ENCODE measurements at places on chromosomes 1 and 21. TPM values are rescaled to one million over a fixed set of nuclear protein-coding genes. Genes with fewer than 3 reads are reported as not detected.

Gene IVL
- total RNA-seq = not detected

Gene KRTAP21-2
- not detected for total RNA-seq

Gene TEKT2
- not detected for total RNA-seq

Gene ATP6V1G3
- not detected for total RNA-seq

Gene BSND
- total RNA-seq = not detected

Gene GBP7
- total RNA-seq = 0.13 TPM

Gene KCNJ9
- 0.04 TPM for total RNA-seq

Gene CYP4Z1
- not detected for total RNA-seq

Gene DENND2D
- 196 TPM for total RNA-seq

Gene MROH9
- total RNA-seq = not detected
